ENCODE measurements at places on chromosomes 12 and 14.

DNA sequence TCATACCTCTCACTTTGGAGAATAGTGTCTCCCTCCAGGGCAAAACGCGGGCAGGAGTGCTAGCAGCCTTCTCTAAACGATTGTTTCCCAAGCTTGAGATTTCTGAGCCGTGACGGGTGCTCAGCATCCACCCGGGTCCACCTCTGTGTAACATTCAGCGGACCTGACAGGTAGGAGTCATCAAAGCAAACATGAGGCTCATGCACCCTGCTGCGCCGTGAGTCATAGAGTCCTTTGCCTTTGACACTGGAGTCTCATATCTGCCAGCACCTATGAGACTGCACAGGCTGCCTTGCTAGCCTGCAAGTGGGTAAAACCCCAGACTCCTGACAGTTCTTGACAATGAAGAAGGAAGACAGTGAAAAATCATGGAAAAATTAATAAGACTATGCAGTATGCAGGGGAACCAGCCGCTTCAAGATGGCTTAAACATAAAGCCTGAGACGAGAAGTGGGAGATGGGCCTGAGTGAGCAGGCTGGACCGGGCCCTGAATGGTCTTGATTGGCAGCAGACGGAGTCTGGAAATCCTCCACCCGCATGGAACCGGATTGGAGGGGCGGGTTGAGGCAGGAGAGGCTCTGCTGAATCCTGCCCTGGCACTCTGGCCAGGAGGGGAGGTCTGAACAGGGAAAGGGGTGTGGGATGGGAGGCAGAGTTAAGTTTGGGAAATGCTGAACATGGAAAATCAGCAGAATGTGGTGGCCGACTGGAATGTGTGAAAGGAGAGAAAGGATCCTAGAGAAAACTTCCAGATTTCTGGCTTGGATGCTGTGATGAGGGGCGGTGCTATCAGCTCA, 54.2 kb downstream of the LGMN start:
- DNase-seq, result no peak

DNA sequence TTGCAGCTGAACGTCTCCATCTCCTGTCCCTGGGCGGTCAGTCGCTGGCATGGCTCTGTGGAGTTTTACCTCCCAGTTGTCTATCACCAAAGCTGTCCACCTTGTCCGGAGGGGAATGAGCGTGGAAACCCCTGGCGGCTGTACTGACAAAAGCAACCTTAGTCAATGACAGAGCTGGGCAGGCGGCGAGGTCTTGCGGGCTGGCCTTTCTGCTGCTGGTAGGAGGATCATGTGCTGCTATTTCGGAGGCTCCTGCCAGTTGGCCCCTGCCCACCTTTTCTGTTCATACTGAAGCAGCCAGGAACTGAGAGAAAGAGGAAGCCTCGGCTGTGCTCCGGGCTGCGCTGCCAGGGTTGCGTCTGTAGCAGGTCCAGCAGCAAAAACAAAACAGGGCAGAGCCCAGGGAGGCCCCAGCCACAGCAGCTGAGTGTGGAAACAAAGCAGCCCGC, 57.7 kb downstream of the HMGA2 start:
- no peak for DNase-seq

GRCh38 chr14:59439256-59439965, 25.8 kb downstream of the GPR135 start:
- no peak for DNase-seq

DNA sequence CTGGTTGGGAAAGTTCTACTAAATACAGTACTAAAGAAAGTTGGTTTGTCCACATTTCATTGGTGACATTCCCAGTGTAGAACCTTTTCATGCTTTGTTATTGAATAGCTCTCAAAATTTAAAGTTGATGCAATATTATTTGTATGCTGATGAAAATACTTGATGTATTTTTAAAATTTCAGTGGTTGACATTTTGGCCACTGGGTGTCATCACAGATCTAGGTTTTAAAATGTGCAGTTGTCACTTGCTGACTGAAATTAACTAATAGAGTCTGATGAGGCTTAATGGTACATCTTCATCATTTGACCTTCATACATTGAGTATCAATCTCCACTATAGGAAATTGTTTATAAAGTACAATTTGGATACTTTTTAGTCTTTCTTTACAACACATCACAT, 37.1 kb downstream of the CMAS start:
- no peak for DNase-seq
